ENCODE measurements at places on chromosomes 4 and X.

DNA sequence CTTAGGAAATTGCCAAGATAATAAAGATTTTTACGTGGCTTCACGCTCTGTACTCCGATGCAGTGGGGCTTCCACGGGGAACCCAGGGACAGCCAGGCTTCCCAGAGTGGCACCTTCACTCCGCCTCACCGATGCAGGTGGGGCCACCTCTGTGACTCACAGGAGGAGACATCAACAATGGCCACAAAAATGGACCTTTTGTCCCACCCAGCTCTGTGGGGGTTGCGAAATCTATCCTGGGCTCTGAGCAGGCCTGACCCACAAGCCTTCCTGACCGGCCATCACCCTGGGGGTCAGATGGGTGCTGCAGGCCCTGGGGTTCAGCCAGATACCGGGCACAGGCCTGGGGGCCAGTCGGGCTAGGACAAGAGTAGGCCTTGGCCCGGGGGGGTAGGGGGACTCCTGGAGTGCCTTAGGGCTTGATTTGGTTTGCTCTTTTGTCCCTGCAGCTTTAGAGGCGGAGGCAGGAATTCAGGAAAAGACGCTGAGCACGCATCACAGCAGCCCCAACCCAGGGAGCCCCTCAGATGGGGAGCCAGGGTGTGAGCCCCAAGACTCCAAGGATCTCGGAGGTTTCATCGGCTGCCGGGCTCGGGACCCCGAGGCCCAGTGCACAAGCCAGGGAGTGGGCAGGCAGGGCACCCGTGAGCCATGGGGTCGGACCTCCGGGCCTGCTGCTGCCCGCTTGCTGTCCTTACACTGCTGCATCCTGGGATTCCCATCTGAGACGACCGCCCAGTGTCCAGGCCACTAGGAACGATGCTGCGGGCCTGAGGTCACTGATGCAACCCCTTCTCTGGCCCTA lies 136.5 kb upstream of the NKX1-1 start:
- DNase-seq = no peak

DNA sequence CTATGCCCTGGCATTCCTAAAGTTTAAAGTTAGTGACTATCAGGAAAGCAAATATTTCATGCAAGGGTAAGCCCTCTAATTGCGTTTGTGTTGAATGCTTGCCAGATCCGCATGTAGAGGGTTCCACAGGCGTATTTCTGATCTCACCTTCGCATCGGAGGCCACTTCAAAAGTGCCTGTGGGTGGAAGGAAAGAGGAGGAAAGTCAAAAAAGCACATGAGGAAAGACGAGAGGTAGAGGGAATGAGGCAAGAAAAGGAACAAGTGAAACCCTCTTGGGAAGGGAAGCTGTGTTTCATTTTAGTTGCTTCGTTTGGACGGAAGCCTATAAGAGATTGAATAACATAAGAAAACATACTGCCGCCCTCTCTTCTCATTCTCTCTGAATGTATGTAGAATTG lies 628.8 kb downstream of the SPRY1 start:
- no peak for DNase-seq

DNA sequence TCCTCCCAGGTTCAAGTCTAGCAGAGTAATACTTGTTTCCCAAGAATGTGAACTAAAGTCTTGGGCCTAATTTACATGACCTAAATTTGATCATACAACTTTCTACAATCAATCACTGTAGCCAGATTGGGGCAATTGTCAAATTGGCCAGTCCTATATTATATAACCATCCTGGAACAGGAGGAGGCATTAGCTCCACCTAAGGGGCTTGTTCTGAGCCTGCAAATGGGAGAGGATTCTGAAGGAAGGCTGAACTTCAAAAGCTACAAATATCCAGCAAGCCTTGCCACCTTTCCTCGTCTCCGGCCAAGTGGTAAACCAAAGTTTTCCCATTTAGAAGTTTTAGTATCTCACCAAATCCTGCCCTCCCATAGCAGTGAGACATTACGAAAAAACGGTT lies 1289.6 kb upstream of the TENM3 start:
- DNase-seq = no peak

GRCh38 chr4:3030566-3031356 lies 43.6 kb downstream of the HTT-AS start:
- DNase-seq = no peak

DNA sequence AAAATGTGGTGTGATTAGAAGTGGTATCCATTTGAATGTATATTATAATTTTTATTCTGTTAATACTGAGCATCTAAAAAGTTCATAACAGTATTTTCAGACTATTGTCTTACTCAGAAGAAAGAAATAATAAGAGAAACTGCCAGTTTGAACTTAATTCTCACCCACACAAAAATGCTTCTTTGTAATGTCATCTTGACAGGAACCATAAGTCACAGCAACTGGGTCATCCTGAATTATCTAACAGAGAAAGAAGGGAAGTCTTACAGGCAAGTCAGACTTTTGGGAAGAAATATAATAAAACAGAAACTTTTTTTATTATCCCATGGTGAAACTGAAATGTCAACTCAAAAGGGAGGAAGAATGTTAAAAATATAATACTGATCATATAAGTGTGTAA lies 83.1 kb downstream of the NDST4 start:
- DNase-seq = no peak

GRCh38 chr4:15314974-15315373 lies 112.9 kb upstream of the C1QTNF7 start:
- DNase-seq = no peak

Measured in activated CD4-positive, alpha-beta T cell treated with anti-CD3 and anti-CD28 coated beads for 24 hours (primary cell).